Activated naive CD8-positive, alpha-beta T cell treated with anti-CD3 and anti-CD28 coated beads, Interleukin-2, amount 50 U/mL, for 24 hours (primary cell): ENCODE measurements at places on chromosomes 11 and 22.

GRCh38 chr11:77141034-77141433, 13.0 kb downstream of the MYO7A start:
- no peak for DNase-seq

DNA sequence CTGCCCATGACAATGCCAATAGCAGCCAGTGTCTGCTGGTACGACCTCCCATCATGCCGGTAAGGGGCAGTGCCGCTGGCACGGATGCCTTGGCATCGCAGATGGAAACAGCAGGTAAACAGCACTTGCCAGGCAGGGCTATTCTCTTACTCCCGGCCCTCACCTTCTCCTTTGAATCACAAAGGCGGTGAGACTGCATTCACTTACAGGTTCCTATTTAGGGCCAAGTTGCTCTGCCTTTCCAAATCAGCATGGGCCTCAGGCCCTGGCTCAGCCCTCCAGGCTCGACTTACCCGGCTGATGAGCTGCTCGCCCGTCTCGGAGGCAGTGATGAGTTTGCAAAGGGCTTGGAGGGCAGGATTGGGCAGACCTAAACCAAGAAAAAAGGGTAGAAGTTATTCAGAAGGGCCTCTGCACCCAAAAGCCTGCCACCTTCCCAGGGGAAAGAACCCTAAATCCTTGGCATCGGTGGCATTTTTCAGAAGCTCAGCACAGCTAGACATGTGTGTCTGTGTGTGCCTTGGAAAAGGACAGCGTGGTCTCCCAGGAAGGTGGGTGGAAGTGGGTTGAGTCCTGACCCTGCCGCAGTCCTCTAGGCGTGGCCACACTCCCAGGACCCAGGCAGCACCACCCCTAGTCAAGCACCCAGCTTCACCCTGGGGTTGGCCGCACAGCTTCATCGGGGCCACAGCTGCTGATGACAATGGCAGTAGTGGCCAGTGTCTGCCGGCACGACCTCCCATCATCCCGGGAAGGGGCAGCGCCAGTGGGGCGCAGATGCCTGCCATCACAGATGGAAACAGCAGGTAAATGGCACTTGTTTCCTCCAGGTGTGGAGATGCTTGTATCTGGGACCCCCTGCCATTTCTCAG, 73.5 kb upstream of the PITPNB start:
- DNase-seq, result no peak

DNA sequence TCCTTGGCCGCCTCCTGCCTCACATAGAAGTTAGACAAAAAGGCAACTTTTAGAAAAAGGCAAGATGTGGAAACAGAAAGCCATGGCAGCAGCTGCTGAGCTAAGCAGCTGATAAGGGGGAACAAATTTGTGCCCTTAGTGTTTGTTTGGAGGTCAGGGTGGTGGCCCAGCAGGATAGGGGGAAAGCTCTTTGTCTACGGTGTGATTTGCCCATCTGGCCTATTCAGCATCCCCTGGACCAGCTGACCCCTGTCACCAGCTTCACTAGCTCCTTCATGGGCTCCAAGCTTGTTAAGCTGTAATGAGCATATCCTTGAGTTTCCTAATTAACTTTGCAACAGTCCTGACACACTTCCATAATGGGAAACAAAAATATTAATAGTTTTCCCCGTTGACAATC, 5.9 kb upstream of the ME3 start:
- no peak for DNase-seq

- no peak for DNase-seq
These were observed 338.6 kb downstream of the TTC28 start for GRCh38 chr22:28341001-28341400.

DNA sequence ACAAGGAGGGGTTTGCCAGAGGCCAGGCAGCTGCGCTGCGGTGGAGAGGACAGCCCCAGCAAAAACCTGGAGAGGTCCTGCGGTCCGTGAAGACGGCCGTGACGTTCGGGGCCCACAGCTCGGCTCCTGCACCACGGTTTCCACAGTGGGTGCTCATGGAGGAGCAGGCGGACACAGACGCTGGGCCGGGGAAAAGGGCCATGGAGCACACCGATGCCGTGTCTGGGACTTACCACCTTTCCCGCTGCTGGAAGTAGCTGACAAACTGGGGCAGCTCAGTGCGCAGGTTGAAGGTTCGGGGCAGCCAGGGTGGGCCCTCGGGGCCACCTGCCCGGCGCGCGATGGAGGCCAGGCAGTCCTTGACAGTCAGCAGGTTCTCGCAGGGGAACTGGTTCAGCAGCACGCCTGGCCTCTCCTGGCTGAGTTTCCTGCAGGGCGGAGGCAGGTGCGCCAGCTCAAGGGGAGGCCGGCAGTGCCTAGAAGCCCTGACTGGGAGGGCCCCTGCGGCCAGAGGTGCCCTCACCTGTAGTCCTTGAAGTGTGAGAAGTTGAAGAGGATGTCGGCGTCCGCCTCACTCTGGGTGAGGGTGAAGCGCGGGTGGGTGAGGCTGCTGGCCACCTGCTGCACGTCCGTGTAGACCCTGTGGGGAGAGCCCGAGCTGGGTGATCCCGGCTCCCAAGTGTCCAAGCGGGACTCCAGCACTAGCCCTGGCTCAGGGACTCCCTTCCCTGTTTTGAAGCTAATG, 12.8 kb downstream of the TTLL12 start:
- DNase-seq, result no peak

- DNase-seq, result no peak
These were observed 23.1 kb downstream of the PRDM11 start for GRCh38 chr11:45169310-45170072.

- DNase-seq, result no peak
These were observed 40.5 kb downstream of the KREMEN1 start for GRCh38 chr22:29113319-29113718.

GRCh38 chr11:61791737-61792309, 576 bp downstream of the TMEM258 start:
- DNase-seq, result peak; percentile 55

DNA sequence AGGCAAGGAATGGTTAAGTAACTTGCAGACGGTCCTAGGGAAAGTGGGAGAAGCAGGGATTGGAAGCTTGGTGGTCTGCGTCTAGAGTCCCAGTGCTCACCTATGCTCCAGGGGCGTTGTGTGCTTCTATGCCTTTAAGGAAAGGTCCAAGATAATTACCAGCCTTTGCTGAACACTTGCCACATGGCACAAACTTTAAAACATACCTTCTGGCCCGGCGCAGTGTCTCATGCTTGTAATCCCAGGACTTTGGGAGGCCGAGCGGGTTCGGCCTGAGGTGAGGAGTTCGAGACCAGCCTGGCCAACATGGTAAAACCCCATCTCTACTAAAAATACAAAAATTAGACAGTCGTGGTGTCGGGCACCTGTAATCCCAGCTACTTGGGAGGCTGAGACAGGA, 2.3 kb downstream of the POLDIP3 start:
- no peak for DNase-seq

- DNase-seq, result no peak
These were observed 30.8 kb upstream of the GLYAT start for GRCh38 chr11:58762284-58763119.

GRCh38 chr11:67489203-67489884, 6.5 kb downstream of the AIP start:
- no peak for DNase-seq

DNA sequence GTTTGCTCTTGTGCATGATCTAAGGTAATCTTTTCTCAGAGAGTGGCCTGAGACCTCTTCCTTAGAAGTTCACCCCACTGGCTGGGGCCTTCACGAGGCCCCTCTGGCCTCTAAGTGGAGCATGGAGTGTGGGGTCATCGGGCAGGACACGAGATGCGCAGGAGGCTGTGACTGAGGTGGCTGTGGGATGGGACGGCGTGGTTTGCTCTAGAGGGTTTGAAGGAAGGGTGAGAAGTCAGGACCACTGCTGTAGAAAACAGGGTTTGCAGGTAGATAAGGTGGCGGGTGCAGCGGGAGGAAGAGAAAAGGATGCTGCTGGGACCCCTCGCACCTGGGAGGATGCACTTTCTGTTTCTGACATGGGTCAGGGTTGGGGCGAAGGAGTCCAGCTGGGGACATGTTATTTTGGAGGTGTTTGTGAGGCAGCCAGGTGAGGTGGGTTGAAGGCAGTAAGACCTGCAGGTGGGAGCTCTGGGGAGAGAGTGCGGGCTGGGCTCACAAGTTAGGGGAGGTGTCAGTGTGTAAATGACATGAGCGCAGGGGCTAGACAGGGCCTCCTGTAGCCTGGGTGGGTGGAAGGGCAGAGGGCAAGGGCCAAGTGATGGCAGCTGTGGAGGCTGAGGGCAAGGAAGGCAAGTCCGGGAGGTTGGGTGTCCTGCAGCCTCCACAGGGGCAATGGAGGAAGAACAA, 62.5 kb downstream of the KCNQ1 start:
- no peak for DNase-seq

DNA sequence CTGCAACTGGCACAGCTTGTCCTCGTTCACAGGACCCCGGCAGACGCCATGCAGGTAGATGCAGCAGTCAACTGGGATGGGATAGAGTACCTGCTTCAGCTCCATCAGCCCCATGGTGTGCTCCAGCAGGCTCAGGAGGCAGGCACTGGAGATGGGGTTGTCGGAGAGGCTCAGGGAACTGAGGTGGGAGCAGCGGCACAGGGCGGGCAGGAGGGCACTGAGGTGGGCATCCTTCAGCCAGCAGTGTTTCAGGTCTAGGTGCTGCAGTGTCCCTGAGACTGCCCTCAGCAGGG, 8.7 kb upstream of the TOP3B start:
- no peak for DNase-seq

- DNase-seq, result no peak
These were observed 240.0 kb downstream of the NXPE2 start for GRCh38 chr11:114918286-114918685.

GRCh38 chr11:121727942-121728341, 275.2 kb upstream of the SORL1-AS1 start:
- DNase-seq, result no peak

- peak; percentile 93 for DNase-seq
These were observed 1.4 kb downstream of the PNPLA2 start for GRCh38 chr11:819943-820649.

- DNase-seq, result no peak
These were observed 38.8 kb upstream of the SYT7 start for GRCh38 chr11:61619471-61620226.

GRCh38 chr11:55658608-55659007, 3.4 kb upstream of the OR4C6 start:
- no peak for DNase-seq

DNA sequence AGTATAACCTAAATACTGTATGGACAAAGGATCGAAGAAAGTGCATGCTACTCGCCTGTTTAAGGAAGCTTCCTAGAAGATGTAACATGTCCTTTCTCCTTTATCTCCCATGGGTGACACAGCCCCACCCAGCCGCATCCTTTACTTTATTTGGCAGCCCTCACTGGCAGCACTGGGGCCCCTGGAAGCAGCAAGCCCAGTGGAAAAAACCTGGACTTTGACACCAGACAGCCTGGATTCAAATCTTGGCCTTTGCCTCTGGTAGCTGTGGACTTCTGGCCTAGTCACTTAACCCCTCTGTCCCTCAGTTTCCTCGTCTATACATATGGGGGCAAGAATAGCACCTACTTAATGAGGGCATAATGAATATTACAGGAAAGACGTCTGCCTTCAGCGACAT, 67.1 kb downstream of the MYEOV start:
- peak; percentile 0 for DNase-seq

DNA sequence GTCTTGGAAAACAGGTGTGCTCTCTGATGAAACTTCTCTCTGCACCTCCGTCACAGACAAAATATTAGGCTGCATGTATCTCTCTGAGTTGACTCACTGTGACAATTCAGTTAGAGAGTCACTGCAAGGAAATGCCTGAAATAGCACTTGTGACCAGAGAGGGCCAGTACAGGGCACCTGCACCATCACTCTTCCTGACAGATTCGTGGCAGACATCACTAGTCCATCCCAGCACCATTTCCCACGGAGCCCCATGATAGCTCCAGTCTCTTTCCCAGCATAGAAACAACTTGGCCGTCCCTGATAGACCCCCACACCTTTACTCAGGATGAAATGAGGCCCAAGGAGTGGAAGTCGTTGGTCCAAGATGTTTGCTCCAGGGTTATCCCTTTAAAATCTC, 73.3 kb upstream of the ISX start:
- DNase-seq, result no peak

DNA sequence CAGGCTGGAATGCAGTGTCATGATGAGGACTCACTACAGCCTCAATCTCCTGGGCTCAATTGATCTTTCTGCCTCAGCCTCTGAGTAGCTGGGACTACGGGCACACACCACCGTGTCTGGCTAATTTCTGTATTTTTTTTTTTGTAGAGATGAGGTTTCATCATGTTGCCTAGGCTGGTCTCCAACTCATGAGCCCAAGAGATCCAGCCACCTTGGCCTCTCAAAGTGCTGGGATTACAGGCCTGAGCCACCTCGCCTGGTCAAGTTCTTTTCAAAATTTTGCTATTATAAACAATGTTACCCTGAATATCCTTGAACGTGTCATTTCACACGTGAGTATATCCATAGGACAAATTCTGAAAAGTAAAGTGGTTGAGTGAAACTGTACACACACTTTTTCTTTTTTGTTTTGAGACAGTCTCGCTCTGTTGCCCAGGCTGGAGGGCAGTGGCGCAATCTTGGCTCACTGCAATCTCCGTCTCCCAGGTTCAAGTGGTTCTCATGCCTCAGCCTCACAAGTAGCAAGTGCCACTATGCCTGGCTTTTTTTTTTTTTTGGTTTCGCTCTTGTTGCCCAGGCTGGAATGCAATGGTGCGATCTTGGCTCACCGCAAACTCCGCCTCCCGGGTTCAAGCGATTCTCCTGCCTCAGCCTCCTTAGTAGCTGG, 21.6 kb upstream of the EP300 start:
- no peak for DNase-seq

- no peak for DNase-seq
These were observed 121.9 kb upstream of the MTMR2 start for GRCh38 chr11:96045622-96046456.

DNA sequence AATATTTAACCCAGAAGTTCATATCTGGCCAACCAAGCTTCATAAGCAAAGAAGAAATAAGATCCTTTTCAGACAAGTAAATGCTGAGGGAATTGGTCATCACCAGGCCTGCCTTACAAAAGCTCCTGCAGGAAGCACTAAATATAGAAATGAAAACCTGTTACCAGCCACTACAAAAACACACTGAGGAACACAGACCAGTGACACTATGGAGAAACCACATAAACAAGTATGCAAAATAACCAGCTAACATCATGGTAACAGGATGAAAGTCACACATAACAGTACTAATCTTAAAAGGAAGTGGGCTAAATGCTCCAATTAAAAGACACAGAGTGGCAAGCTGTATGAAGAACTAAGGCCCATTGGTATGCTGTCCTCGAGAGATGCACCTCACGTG, 311.4 kb downstream of the DYNC2H1 start:
- no peak for DNase-seq

DNA sequence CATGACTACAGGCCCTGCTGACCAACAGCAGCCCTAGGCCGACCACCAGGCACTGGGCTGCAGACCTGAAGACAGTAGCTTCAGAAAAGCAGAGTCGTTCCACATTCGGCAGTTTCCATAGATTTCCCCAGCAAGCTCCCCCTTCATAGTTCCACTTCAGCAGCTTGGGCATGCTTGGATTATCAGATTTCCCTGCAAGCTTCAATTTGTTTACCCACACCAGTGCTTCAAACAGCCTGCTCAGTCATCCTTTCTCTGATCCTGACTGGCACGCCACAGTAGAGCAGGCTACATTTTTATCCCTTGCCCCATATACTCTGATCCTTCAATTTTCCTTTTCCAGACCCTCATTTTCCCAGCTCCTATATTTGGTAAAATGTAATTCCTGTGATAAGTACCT, 51.1 kb upstream of the CFAP300 start:
- no peak for DNase-seq

- DNase-seq, result no peak
These were observed 390 bp upstream of the HTATIP2 start for GRCh38 chr11:20363149-20363499.
